ENCODE measurements at places on chromosomes 6 and 20.

- no peaks in the 10 kb centered on the region for H3K27me3 ChIP-seq
- no peak for DNase-seq
- peaks cover 2% of the 10 kb centered on the region for H3K36me3 ChIP-seq
- H3K4me3 ChIP-seq = no peak overlapping the region
- H3K27ac ChIP-seq = no peak overlapping the region
Measured at GRCh38 chr6:1798303-1798964, 188.7 kb downstream of the FOXC1 start.

- no peak overlapping the region for H3K27ac ChIP-seq
- H3K27me3 ChIP-seq = peaks cover 3% of the 10 kb centered on the region
- DNase-seq = no peak
- H3K4me3 ChIP-seq = no peak overlapping the region
- peaks cover 17% of the 10 kb centered on the region for H3K4me1 ChIP-seq
Measured at GRCh38 chr20:24744747-24745146, 204.3 kb upstream of the CST7 start.

DNA sequence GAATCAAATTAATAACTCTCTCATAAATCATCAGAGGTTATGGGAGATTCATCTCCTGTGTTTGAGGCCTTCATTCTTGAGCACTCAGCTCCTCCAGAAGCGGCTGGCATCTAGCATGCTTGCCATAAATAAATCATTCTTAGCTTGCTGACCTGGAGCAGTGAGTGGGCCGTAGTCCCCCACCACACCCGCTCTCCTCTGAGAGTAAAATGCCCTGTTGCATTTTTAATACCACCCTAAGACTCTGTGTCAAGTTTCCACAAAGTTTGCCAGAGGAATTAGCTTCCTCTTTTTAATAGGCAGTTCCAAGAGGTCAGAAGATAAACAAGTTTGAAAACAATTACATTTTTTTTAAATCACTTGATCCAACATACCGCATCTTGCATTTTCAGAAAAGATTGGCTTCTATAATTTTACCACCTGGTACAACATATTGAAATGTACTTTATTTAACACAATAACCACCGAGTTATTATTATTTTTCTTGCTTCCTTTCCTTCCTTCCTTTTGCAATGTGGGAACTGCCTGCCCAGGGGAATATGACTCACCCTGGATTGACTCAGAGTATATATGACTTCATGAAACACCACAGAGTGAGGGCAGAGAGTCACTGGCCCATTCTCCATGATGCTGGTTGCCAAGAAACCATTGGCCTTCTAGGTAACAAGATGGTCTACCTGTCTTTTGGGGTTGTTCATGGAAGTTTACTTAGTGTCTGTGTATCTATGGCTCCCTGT, 29.4 kb upstream of the CLIC5 start:
- H3K4me3 ChIP-seq = no peak overlapping the region
- DNase-seq = no peak
- peaks cover 2% of the 10 kb centered on the region for H3K27me3 ChIP-seq
- H3K27ac ChIP-seq = no peak overlapping the region

DNA sequence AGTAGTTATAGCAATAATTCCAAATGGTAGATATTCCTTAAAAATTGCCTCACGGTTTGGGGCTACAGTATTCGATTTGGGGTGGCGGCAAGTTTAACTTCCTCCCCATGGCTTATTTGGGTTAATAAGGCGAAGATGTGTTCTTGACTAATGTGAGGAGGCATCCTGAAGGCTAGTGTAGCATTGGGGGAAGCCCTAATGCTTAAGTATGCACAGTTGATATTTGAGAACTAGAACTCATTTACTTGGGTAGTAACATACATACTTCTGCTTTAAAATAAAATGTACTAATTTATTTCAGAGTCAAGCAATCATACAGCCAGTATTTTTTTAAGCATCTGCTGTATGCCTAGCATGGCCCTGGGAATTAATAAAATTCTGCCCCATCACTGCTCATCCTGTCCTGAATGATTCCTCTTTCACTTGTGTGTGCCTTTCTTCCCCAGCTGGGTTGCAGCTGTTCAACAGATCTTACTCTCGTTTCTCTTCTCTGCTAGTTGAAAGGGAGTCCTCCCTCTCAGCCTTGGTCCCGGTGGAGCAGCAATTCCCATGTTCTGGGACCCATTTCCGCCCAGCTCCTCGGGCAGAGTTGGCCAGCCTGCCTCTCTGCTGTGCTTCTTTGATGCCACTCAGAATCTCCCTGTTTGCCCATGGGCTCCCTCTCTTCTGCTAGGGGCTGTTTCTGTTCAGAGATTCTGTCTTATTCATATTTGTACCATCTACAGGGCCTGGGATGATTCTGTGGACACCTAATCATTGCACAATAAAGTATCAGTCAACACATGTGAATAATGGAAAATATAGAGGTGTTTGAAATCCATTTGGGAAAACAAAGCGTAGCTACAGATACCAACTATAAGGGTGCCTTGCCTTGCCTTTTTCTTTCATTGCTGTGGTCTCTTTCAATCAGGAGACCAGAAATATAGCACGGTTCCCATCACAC, 104.8 kb downstream of the ARID1B start:
- H3K4me1 ChIP-seq = peaks cover 85% of the 10 kb centered on the region
- no peak overlapping the region for H3K4me3 ChIP-seq
- no peak for DNase-seq
- peak overlapping the region; percentile 28 for H3K27ac ChIP-seq
- H3K27me3 ChIP-seq = no peaks in the 10 kb centered on the region
- peaks cover 6% of the 10 kb centered on the region for H3K36me3 ChIP-seq

- H3K27ac ChIP-seq = no peak overlapping the region
- H3K4me1 ChIP-seq = no peaks in the 10 kb centered on the region
- H3K4me3 ChIP-seq = no peak overlapping the region
- H3K36me3 ChIP-seq = no peaks in the 10 kb centered on the region
Measured at GRCh38 chr20:1327241-1327653, 1.7 kb downstream of the SDCBP2 start.

DNA sequence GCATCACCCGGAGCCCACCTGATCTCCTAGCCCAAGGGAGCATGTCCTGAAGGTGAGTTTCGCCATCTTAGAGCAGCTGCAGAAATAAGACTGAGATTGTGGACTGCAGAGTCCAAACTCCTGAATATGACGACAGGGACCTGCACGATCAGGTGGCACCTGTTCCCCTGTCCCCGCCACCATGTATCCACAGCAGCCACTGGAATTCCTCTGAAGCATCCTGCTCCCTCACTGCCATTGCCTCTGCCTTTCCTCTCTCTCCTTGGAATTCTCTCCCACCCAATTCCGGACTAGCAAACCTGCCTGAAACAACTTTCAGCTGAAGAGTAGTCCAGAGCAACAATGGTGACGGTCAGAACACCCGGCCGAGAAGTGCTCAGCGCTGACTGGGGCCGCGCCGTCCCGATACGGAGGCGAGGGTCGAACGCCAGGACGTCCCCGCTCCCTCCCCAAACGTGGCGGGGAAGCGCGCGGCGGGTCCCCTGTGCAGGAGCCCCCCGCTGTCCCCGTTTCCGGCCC, 694 bp upstream of the FAM120B start:
- H3K4me1 ChIP-seq = peaks cover 45% of the 10 kb centered on the region
- peaks cover 3% of the 10 kb centered on the region for H3K27me3 ChIP-seq
- peak overlapping the region; percentile 58 for H3K27ac ChIP-seq
- no peak for DNase-seq
- peak overlapping the region; percentile 99 for H3K4me3 ChIP-seq
- peaks cover 10% of the 10 kb centered on the region for H3K36me3 ChIP-seq

DNA sequence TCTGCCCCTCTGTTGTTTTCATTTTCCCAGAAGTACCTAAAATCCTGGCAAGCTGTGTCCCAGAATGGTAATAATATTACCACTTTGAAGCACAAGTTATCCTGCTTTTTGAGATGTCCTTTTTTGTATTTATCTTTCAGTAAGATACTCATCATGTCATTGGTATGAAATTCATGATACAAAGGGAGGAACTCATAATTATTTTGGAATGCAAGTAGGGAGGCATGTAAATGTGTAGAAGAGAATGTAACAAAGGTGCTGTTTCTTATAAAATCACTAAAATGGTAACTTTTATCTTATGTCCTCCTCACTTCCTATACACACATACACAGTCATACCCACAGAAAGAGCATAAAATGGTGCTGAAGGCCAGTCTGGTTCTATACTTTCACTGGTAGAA, 109.9 kb downstream of the CD2AP start:
- peaks cover 81% of the 10 kb centered on the region for H3K36me3 ChIP-seq
- H3K27ac ChIP-seq = no peak overlapping the region
- no peak overlapping the region for H3K4me3 ChIP-seq
- H3K4me1 ChIP-seq = no peaks in the 10 kb centered on the region
- DNase-seq = no peak

DNA sequence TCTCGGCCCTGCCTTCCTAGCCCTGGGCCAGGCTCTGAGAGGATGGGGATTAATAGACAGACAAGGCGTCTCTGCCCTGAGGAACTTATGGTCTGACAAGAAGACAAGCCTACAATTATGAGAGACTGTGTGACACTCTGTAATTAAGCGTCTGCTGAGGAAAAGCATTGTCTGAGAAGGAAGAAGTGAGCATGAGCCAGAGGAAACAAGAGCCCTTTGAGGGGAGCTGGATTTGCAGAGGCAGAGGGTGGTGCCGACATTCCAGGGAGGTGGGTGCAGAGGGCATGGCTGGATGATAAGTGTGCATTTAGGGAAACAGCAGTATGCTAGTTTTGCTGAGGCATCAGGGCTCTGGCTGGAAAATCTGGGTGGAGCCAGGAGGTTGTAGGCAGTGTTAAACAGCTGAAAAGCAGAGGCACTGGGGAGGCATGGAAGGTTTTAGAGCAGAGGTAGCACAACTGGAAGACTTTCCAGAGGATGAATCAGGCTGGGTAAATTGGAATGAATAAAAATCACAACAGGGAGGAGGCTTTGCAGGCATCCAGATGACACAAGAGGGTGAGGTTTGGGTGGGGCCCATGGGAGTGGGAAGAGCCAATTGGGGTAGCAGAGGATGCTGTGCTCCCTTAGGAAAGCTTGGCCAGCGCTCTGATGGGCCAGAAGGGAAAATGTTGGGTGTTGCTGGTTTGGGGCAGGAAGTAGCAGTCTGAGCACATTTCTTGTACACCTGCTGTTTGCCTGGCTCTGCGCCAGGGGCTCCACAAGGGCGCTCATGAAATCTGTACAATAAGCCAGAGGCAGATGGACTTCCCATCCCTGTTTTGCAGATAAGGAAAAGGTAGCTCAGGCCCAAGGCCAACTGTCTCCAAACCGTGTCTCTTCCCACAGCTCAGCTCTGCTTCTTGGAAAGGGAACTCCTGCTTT, 74.0 kb upstream of the MYL9 start:
- DNase-seq = peak; percentile 19
- H3K36me3 ChIP-seq = peaks cover 2% of the 10 kb centered on the region
- peak overlapping the region; percentile 97 for H3K27ac ChIP-seq
- H3K4me1 ChIP-seq = peaks cover 78% of the 10 kb centered on the region
- H3K4me3 ChIP-seq = peak overlapping the region; percentile 70
- no peaks in the 10 kb centered on the region for H3K27me3 ChIP-seq

- peak overlapping the region; percentile 92 for H3K27ac ChIP-seq
- no peaks in the 10 kb centered on the region for H3K27me3 ChIP-seq
- H3K4me1 ChIP-seq = peaks cover 66% of the 10 kb centered on the region
- H3K4me3 ChIP-seq = peak overlapping the region; percentile 85
- DNase-seq = peak; percentile 49
Measured at GRCh38 chr6:29631860-29632731, 887 bp downstream of the GABBR1 start.

DNA sequence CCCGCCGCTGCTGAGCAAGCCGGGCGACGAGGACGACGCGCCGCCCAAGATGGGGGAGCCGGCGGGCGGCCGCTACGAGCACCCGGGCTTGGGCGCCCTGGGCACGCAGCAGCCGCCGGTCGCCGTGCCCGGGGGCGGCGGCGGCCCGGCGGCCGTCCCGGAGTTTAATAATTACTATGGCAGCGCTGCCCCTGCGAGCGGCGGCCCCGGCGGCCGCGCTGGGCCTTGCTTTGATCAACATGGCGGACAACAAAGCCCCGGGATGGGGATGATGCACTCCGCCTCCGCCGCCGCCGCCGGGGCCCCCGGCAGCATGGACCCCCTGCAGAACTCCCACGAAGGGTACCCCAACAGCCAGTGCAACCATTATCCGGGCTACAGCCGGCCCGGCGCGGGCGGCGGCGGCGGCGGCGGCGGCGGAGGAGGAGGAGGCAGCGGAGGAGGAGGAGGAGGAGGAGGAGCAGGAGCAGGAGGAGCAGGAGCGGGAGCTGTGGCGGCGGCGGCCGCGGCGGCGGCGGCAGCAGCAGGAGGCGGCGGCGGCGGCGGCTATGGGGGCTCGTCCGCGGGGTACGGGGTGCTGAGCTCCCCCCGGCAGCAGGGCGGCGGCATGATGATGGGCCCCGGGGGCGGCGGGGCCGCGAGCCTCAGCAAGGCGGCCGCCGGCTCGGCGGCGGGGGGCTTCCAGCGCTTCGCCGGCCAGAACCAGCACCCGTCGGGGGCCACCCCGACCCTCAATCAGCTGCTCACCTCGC, 1.5 kb downstream of the ARID1B start:
- no peaks in the 10 kb centered on the region for H3K27me3 ChIP-seq
- H3K27ac ChIP-seq = peak overlapping the region; percentile 87
- H3K36me3 ChIP-seq = no peaks in the 10 kb centered on the region
- H3K4me3 ChIP-seq = peak overlapping the region; percentile 67
- H3K4me1 ChIP-seq = peaks cover 53% of the 10 kb centered on the region
- peak; percentile 52 for DNase-seq

- H3K36me3 ChIP-seq = peaks cover 5% of the 10 kb centered on the region
- peaks cover 35% of the 10 kb centered on the region for H3K4me1 ChIP-seq
- peak; percentile 57 for DNase-seq
- peak within 1 kb of the TSS; percentile 81 for H3K27ac ChIP-seq
- H3K4me3 ChIP-seq = peak within 1 kb of the TSS; percentile 85
Measured at GRCh38 chr6:43644940-43645612, at the start of gene RSPH9. RSPH9 (plus strand) TSS chr6:43645036; CDS start chr6:43645099, 63 bp downstream.

DNA sequence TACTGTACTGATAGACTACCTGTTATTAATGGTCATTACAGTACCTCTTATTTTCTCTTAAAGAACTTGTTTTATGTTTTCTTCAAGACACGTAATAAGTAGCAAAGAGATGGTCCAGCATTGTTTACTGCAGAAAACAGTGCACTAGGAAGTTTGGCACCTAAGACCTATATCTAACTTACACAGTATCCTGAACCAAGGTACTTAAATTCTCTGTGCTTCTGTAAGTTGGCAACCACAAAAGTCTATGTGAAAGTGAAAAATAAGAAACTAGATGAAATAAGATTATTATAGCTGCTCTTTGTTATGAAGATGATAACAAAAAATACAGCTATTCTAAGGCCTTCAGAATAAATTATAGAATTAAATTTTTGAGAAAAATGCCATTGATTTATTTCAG, 411.7 kb upstream of the SOX4 start:
- no peak overlapping the region for H3K4me3 ChIP-seq
- H3K36me3 ChIP-seq = peaks cover 4% of the 10 kb centered on the region
- H3K4me1 ChIP-seq = no peaks in the 10 kb centered on the region
- H3K27ac ChIP-seq = no peak overlapping the region
- H3K27me3 ChIP-seq = no peaks in the 10 kb centered on the region
